ENCODE measurements at places on chromosomes 4 and X.

DNA sequence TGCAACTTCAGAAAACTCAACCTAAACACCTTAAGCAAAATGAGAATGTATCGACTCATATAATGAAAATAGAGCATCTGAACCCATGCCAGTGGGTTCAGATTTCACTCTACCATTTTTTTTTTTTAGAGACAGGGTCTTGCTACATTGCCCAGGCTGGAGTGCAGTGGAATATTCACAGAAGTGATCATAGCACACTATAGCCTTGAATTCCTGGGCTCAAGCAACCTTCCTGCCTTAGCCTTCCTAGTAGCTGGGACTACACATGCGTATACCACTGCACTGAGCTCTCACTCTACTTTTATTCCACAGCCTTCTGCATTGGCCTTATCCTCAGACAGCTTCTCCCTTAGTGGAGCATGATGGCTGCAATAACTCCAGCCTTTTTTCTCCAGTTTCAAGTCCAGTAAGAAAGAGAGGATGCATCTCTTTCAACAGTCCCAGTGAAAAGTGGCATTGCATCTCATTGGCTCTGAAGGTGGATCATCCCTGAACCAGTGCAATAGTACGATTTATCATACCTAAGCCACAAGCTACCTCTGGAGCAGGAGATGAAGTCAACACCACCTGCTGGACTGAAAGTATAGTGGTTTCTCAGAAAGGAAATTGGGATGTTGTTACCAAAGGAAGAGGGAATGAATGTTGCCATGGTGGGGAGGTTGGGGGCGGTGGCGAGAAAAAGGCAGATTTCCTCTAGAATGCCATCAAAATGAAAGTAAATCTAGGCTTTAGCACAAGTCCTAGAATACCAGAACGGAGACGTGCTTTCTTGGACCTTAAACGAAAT is 2.0 kb upstream of the SOD3 start:
- no peak for DNase-seq

DNA sequence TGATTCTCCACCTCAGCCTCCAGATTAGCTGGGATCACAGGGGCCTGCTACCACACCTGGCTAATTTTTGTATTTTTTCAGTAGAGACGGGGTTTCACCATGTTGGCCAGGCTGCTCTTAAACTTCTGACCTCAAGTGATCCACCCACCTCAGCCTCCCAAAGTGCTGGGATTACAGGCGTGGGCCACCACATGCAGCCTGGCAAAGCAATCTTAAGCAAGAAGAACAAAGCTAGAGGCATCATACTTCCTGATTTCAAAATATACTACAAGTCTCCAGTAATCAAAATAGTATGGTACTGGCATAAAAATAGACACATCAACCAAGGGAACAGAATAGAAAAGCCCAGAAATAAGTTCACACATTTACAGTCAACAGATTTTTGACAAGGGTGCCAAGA is 12.8 kb upstream of the F8A1 start:
- no peak for DNase-seq

- DNase-seq, result no peak
Measured at GRCh38 chr4:139137763-139138162, 39.3 kb downstream of the ELF2 start.

DNA sequence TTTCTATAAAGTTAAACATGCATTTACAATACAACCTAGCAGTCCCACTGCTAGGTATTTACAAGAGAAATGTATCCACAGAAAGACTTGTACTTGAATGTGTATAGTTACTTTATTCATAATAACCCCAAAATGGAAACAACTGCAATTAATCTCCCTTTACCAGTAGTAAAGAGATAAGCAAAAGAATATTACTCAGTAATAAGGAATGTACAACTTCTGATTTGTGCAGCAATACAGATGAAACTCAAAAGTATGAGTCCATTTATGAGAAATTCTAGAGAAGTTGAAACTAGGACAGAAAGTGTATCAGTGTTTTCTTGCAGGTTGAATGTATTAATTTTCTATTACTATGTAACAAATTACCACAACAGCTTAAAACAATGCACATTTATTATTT is 15.2 kb downstream of the USP53 start:
- DNase-seq, result no peak

DNA sequence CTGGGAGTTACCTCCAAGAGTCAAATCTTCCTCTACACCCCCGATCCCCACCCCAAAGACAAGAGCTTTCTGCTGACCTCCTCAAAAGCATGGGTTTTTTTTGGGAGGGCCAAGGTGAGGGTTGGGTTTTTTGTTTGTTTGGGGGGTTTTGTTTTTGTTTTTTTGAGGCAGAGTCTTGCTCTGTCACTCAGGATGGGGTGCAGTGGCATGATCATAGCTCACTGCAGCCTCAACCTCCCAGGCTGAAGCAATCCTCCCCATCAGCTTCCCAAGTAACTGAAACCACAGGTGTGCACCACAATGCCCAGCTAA is 18.7 kb upstream of the WFS1 start:
- DNase-seq, result no peak

- DNase-seq, result peak; percentile 44
Measured at GRCh38 chr4:152010710-152011079, 249.9 kb upstream of the GATB start.

DNA sequence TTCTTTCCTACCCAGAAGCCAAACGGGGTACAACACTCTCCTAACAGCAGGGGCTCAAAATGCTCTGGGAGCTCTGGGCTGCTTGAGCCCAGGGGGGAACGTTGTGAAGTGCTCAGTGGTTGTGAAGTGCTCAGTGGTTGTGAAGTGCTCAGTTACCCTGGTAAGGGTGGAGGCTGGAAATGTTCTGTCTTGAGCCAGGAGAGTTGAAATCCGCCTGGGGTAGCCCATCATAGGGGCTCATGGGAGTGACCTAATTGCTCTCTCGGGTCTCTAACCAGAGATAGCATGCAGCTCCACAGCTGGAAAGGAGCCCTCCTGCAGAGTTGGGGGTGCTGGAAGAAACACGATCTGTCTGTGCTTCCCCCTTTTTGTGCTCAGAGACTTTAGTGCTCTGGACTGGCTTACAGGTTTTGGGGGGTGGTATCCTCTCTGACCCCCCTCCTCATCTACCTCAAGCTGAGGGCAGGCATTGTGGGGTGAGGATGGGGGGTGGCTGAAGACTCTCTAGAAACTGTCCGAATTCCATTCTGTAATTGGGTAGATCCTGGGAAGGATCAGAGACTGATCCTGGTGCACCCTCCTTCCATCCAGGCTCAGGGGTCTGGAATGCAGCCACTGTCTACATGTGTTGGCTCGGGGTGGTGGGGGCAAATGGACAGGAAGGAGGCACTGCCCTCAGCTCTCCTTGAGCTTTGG is 2.7 kb downstream of the EFNB1 start:
- DNase-seq, result no peak

DNA sequence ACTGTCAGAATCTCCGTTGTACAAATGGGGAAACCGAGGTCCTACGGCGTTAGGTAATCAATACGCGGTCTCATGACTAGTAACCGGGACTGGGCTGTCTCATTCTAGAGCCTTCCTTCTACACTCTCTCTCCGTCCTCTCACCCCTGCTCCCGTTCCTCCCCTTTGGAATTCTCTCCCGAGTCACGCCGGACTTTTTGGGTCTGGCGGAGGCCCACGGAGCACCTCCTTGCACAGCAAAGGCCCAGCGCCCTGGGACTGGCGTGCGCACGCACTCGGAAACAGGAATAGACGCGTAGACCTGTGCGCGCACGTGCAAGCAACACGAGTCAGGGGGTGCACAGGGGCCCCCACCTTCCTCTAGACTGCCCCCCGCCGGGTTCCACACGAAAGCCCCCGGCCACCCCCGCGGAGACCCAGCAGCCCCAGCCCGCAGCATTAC is 361 bp downstream of the QDPR start:
- DNase-seq, result peak; percentile 32

- DNase-seq, result no peak
Measured at GRCh38 chr4:84800256-84800655, 166.2 kb downstream of the WDFY3 start.

DNA sequence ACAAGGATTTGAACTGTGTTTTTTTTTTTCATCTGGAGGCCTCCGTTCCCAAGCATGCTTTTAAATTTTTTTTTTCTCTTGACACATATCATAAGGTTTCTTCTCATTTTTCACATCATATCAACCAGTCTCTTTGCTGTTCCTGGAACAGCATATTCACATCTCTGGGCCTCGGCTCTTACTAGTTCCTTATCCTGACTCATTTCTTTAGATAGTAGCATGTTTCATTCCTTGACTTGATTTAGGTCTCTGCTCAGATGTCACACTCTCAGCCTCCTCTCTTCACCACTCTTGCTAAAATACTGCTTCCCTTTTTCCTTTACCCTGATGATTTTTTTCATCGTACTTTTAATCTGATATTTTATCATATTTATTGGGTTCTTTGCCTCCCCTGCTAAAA is 976.4 kb upstream of the FTHL17 start:
- no peak for DNase-seq

DNA sequence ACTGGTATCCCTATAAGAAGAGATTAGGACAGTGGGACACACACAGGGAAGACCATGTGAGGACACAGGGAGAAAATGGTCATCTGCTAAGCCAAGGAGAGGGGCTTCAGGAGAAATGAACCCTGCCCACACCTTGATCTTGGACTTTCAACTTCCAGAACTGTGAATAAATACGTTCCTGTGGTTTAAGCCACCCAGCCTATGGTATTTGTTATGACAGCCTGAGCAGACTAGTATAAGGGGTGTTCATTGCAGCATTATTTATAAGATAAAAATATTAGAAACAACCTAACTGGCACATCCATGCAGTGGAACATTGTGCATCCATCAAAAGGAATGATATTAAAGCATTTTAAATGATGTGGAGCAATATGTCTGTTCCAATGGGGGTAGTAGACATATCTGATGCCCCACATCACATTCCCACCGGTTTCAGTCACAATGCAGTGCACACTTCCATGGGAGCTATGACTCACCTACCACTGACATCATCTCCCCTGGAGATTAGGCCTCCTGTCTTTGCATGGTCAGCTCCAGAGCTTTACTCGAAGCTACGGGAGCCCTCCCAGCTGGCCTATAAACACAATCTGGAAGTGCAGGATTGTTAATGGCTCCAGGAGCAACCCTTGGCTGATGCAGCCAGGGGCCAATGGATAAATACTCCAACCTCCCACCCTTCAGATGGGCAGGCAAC is 38.9 kb upstream of the MAMLD1 start:
- no peak for DNase-seq

- no peak for DNase-seq
Measured at GRCh38 chrX:49110417-49110816, 13.1 kb downstream of the GPKOW start.

DNA sequence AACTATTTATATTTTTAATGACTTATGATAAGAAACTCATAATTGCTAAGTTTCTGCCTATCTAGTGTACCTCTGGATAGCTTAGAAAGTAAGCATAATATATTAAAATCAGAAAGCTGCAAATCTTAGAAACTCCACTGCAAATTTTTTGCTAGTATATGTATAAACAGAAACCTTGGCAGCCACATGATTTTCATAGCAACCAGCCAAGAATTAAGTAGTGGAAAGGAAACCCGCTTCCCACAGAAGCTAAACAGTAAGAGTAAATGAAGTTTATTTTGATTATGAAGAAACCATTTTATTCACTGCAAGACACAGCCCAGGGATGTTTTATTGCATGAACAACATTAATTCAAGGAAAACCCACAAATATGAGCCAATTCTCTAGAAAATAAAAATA is 872.5 kb upstream of the ADGRL3 start:
- DNase-seq, result no peak

GRCh38 chrX:54193085-54193821 is 10.2 kb upstream of the FAM120C start:
- DNase-seq, result no peak

DNA sequence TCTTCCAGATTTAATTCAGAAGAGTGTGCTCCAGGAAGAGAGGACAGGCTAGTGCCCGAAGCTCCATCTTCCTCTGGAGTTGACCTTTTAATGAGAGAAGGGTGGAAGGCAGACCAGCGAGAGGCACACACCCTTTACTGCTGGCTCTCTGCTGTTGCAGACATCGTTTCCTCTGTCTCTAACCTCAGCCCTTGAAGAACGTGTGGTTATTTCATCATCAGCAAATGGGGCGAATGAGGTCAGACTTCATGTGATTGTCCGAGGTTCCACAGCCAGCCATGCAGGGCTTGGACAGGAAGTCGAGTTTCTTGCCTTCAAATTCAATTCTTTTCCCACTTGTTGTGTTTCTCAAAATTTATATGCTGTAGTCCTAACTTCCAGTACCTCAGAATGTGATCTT is 155.2 kb upstream of the MSX1 start:
- DNase-seq, result no peak

GRCh38 chr4:23423540-23423939 is 466.3 kb downstream of the PPARGC1A start:
- no peak for DNase-seq

DNA sequence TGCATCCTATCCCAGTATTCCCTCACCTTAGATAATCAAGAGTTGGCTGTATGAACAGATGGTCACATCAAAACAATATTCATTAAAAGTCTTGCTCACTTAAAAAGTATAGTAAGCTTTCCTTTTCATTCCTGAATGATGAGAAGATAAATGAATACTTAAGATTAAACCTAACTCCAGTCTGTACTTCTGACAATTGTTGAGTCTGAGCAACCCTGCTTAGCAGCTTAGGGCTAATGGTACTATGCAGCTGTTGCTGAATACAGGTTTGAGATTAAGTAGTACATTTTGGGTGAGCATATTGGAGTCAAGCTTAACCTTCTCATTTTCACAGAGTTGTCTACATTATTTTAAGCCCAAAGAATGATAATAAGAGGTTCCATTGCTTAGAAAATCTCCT is 121.7 kb upstream of the ETNPPL start:
- no peak for DNase-seq

- DNase-seq, result no peak
Measured at GRCh38 chrX:45133465-45133864, 67.2 kb downstream of the DIPK2B start.

- DNase-seq, result no peak
Measured at GRCh38 chrX:31314921-31315320, 243.1 kb upstream of the FTHL17 start.

DNA sequence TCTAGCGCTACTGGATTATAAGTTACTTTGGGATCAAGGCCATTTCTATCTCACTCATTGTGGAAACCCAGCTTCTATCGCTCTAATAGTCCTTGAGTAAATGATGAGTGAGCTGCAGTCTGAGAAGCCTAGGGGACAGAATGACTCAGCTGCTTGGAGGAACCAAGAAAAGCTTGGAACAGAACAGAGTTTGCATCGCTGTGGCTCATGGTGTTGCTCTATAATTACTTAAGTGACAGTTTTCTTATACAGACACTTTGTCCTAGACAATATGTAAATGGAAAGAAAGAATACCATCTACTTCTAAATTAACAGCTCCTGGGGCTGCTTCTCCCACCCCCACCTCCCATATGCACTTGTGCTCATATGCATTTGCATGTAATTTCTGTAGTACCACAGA is 156.9 kb downstream of the SLIT2 start:
- DNase-seq, result no peak

- no peak for DNase-seq
Measured at GRCh38 chrX:100747090-100747489, 15.2 kb upstream of the SYTL4 start.

- DNase-seq, result no peak
Measured at GRCh38 chr4:120236873-120237272, 170.2 kb upstream of the MAD2L1 start.

- no peak for DNase-seq
Measured at GRCh38 chr4:185171373-185172071, 28.5 kb downstream of the SLC25A4 start.

Data from CD4-positive, alpha-beta T cell treated with Interferon alpha-2 for 1 hour (primary cell).